Large intestine (tissue), 12 donors: ENCODE measurements at places on chromosomes 5 and 9.

GRCh38 chr9:18608371-18608770, 134.4 kb downstream of the ADAMTSL1 start:
- no peak for DNase-seq
- no peaks in the 10 kb centered on the region for H3K4me1 ChIP-seq
- H3K27ac ChIP-seq = no peak overlapping the region
- H3K36me3 ChIP-seq = no peaks in the 10 kb centered on the region
- no peaks in the 10 kb centered on the region for H3K27me3 ChIP-seq

GRCh38 chr5:114325541-114325940, 36.3 kb upstream of the KCNN2 start:
- H3K4me1 ChIP-seq = no peaks in the 10 kb centered on the region
- peak; percentile 3 for DNase-seq
- no peak overlapping the region for H3K27ac ChIP-seq
- H3K27me3 ChIP-seq = no peaks in the 10 kb centered on the region

GRCh38 chr9:71308454-71308853, 187.0 kb upstream of the TRPM3 start:
- no peaks in the 10 kb centered on the region for H3K27me3 ChIP-seq
- no peak for DNase-seq
- H3K27ac ChIP-seq = no peak overlapping the region

DNA sequence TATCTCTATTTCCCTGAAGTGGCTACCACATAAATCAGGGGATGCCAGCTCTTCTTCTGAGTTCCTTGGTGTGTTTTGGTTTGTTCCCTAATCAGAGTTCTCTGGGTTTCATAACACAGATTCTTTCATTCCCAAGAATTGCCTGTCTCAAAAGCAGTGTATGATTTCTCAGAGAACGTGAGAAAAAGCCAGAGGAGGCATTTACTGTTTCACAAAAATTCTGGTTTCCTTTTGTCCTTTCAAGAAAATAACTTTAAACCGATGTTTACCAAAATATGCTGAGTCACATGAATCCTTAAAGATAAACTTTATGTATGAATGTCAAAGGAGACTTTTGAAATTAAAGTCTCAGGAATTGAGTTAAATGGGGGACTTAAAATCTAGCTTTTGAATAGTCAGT, 314.3 kb downstream of the EBF1 start:
- no peaks in the 10 kb centered on the region for H3K4me1 ChIP-seq
- H3K36me3 ChIP-seq = no peaks in the 10 kb centered on the region
- no peak overlapping the region for H3K4me3 ChIP-seq
- no peak overlapping the region for H3K27ac ChIP-seq
- DNase-seq = no peak

DNA sequence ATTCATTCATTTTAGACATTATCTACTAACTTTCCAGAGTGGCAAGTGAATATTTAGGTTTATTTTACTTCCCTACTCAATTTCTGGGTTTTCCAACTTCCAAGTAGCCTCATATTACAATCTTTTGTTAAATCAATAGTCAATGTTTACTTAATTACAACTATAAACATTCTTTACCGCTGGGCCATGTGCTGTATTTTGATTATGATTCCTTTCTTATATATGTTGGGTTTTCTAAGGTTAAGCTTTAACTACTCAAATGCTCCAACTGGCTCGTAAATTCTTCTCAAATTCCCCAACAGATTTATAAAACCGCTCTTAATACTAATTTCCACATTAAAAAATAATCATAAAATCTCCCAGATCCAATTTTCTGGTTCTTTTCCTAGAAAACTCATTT, 110.1 kb upstream of the ABCA1 start:
- no peaks in the 10 kb centered on the region for H3K4me1 ChIP-seq
- DNase-seq = no peak
- H3K27me3 ChIP-seq = no peaks in the 10 kb centered on the region

DNA sequence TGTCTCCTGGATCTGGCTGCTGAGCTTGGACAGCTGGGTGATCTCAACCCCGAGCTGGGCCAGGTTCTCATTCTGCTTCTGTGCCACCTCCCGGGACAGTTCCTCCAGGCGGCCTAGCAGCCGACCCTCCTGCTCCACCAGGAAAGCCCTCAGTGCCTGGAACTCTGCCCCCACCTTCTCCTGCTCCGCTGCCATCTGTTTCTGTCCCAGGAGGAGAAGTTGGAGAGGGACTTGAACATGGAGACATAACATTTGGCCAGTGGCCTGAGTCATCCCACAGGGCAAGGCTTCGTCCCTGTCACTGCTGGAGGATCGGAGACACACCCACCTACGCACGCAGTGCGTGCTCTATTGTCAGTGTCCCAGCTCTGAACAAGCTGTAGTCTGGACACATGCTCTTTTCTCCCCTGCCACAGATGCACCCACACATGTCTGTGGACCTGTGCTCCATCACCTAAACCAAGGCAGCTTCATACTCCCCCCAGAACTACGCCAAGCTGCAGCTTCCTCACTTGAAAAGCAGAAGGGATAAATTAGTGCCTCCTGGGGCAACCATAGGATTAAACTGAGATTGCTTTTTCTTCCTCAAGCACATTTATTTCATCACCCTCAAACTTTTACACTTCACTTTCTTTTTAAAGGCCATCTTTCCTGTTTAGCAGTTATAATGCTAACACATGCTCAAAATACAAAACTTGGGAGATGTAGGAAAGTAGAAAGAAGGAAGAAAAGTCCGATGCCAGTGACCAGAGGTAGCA, 4.9 kb downstream of the TRIM7 start:
- peaks cover 61% of the 10 kb centered on the region for H3K27me3 ChIP-seq
- H3K27ac ChIP-seq = no peak overlapping the region
- H3K4me1 ChIP-seq = peaks cover 9% of the 10 kb centered on the region
- no peaks in the 10 kb centered on the region for H3K36me3 ChIP-seq
- DNase-seq = no peak
- H3K4me3 ChIP-seq = no peak overlapping the region

DNA sequence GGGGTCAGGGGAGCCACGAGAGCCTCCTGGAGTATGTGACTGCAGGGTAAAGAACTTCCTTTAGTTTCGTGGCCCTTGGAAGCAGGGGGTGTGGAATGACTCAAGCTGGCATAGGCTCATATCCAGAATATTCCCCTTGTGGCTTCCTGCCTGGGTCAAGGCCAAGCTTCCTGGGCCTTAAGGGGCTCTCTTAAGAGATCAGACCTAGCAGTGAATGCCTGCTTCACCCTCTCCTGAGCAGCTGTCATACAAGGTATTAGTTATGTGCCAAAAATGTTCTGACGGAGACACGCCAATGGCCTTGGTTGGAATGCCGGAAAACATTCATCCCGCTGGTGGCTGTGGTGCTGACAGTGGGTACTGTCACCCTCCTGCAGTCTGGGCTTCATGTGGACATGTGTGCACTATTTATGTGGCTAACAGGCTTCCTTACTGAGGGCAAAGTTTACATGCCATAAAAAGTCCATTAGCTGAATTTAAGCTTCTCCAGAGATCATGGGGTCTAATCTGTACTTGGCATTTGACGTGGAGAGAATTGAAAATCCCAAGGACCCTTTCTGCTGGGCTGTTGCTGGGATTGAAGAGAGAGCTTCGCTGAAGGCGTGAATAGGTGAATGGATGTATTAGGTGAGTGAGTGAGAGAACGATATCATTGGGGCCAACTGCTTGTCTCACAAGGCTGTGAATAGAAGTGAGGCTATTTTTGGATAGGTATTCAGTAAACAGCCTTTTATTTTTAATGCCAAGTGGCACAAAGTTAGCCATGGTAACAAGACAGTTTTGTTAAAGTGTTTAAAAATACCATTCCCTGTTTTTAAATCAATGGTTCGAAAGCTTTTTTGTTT, 156.8 kb downstream of the MACROH2A1 start:
- no peak overlapping the region for H3K27ac ChIP-seq
- peaks cover 5% of the 10 kb centered on the region for H3K27me3 ChIP-seq
- H3K4me1 ChIP-seq = peaks cover 21% of the 10 kb centered on the region
- peak; percentile 70 for DNase-seq

DNA sequence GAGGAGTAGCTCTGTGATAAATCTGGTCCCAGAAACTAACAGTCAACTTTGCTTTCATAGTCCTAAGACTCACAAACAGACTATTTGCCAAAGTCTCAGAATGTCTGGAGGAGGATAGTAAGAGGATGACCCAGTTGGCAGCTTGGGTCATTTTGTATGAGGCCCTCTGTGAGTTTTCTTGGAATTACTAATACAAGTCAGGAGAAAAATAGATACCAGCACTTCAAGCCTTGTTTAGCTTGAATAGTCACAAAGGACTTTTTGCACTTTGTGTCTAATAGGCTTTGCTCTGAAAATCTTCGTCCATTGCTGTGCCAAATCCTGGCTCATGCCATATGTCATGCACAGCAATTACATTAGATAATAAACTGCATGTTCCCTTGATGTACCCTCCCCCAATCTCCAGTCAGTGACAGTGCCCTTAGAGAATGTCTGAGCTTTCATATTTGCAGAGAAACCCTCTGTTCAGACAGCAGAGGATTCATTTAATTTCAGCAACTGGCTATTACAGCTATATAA, 612.8 kb downstream of the CSNK1G3 start:
- DNase-seq = no peak
- no peaks in the 10 kb centered on the region for H3K4me1 ChIP-seq
- H3K36me3 ChIP-seq = no peaks in the 10 kb centered on the region
- H3K4me3 ChIP-seq = no peak overlapping the region
- no peak overlapping the region for H3K27ac ChIP-seq

DNA sequence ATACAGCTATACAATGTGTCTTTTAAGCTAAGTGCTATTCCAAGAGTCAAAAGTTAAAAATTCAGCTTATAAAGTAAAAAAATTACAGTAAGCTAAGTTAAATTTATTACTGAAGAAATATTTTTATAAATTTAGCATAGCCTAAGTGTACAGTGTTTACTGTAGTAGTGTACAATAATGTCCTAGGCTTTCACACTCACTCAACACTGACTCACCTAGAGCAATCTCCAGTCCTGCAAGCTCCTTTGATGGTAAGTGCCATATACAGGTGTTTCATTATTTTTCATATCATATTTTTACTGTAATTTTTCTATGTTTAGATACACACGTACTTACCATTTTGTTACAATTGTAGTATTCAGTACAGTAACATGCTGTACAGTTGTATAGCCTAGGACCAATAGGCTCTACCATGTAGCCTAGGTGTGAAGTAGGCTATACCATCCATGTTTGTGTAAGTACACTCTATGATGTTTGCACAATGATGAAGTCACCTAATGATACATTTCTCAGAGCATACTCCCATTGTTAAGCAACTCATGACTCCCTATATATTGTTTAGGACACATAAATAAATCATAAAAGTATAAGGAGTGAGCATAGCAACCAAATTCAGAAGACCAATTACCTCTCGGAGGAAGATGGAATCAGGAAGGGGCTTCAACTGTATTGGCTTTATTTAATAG, 165.1 kb upstream of the SLC30A5 start:
- no peak overlapping the region for H3K27ac ChIP-seq
- no peaks in the 10 kb centered on the region for H3K27me3 ChIP-seq
- DNase-seq = no peak

DNA sequence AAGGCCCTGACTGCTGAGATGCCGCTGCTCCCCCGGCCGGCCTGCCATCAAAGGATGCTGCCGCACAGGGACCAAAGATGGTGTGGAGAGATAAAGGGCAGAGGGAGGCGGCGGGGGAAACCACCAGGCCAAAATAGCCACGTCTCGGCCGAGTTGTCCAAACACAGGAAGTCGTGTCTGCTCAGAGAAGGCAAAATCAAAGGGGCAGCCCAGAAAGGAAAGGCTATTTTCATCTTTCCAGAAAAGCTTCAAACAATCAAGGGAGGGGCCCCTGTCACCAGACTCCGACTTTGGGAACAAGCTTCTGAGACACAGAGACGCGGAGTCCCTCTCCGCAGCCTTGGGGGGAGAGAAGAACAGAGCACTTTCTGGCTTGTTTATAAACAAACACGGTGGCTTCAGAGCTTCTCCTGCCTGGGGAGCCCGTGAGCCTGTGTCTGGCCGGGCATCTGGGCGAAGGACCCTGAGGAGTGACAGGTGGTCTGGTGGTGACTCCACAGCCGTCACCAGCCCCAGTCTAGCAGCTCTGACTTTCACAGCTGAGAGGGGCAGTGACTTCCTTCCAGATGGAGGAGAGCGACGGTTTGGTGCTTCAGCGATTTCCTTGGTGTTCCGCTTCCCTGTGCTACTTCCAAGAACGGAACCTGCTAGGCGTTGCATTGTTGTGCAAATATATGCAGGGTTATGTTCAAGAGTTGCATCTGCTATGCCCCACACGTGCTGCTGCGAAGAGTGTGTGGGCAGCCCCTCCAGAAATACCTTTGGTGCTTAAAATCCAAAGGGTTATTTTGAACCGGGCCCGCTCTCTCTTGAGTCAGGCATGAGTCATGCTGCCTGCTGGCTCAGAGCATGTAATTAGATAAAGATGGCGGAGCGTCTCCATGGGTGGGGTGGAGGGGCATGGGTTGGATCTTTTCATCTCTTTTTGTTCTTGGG, 24.0 kb downstream of the ADAMTSL2 start:
- no peak for DNase-seq
- peaks cover 8% of the 10 kb centered on the region for H3K4me1 ChIP-seq
- peaks cover 3% of the 10 kb centered on the region for H3K27me3 ChIP-seq
- no peak overlapping the region for H3K4me3 ChIP-seq
- peak overlapping the region; percentile 5 for H3K27ac ChIP-seq
- H3K36me3 ChIP-seq = no peaks in the 10 kb centered on the region
